ENCODE measurements at places on chromosomes 6 and 20.

DNA sequence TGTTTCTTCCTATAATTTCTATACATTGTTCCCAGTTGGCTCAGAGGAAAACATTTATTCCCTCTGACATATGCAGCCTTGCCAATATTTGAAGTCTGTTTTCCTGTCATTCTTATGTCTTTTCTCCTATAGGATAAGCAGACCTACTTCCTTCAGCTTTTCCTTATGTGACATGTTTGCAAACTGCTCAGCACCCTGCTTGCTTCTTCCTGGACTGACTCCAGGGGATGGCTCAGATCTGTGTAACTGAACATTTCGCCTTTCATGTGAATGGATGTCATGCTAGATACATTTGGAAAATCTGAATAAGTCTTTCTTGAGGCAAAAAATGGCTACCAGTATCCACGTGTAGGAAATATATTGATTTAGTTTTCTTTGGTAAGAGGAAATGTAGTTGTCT, 113.2 kb downstream of the CARMIL1 start:
- no peak for DNase-seq

DNA sequence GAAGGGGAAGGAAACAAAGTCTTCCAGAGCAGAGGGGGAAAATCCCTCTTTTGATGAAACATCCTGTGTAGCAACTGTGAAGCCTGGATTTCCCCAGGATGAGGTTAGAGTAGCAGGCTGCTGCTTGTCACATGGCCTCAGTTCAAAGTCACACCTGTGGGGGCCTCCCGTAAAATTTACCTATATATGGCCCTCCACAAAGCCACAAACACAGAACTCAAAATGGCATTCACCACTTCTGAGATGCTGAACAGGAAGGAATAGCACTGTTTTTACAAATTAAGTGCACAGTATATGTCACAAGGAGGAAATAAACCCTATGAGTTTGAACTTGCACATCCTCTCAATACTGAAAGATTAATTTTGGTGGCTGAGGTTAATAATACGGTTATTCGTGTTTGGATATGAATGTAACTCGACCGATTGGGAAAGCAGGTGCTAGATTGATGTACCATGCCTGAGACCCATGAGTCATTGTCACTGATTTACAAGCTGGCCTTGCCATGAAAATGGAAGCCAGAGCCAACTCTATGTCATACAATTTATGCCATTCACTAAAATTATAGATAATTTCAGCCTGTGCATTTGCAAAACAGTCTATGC, 70.6 kb downstream of the SGK1 start:
- peak; percentile 94 for DNase-seq

DNA sequence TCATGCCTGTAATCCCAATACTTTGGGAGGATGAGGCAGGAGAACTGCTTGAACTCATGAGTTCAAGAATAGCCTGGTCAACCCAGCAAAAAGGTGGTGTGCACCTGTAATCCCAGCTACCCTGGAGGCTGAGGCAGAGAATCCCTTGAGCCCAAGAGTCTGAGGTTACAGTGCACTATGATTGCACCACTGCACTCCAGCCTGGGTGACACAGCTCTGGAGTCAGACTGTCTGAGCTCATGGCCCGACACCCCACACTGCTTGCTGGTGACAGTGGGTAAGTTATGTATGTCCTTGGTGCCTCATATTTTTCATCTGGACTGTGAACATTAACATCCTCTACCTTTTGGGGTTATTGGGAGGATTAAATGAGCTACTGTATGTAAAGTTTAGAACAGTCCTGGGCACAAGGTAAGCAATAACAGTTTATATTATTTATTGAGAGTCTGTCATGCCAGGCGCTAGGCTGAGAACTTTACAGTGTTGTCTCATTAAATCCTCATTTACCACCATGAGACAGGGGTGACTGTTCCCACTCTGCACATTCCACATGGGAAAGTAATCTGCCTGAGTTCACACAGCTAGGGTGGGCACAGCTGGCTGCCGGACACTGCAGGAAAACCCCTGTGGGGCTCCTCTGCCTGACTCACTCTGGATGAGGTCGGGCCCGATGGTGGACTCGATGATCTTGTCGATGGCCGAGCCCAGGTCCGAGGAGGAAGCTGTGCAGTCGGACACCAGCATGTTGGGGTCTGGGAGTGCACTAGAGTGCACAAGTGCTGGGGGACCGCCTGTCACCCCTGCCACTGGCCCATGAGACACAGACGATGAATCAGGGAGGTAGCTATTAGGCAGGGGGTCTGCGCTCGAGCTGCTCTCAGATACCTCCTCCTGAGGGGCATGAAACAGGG, 2.9 kb downstream of the ZNF335 start:
- DNase-seq, result no peak

GRCh38 chr6:144155529-144155928, 5.2 kb downstream of the STX11 start:
- DNase-seq, result no peak

- DNase-seq, result no peak
Measured at GRCh38 chr6:38637756-38638155, 2.0 kb downstream of the BTBD9 start.

GRCh38 chr6:17152703-17153102, 50.9 kb downstream of the STMND1 start:
- no peak for DNase-seq

DNA sequence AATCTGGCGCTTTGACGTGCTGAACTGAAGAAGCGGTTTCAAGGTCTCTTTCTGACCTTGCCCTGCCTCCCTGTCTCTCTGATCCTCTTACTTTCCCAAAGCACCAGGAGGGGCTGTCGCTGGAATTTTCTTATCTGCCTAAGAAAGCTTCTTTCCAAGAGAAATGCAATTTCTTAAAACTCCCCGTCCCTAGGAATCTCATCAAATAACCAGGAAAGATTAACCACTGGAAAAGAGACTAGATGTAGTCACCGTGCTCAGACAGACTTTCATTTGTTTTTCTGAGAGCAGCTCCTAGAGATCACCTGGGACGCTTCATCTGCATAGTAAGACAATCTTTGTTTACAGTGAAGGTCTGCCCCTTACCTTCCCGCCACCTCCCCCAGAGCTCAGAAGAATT, 38.6 kb downstream of the PDYN start:
- DNase-seq, result no peak

- no peak for DNase-seq
Measured at GRCh38 chr20:60210779-60211617, 252.8 kb downstream of the CDH26 start.

DNA sequence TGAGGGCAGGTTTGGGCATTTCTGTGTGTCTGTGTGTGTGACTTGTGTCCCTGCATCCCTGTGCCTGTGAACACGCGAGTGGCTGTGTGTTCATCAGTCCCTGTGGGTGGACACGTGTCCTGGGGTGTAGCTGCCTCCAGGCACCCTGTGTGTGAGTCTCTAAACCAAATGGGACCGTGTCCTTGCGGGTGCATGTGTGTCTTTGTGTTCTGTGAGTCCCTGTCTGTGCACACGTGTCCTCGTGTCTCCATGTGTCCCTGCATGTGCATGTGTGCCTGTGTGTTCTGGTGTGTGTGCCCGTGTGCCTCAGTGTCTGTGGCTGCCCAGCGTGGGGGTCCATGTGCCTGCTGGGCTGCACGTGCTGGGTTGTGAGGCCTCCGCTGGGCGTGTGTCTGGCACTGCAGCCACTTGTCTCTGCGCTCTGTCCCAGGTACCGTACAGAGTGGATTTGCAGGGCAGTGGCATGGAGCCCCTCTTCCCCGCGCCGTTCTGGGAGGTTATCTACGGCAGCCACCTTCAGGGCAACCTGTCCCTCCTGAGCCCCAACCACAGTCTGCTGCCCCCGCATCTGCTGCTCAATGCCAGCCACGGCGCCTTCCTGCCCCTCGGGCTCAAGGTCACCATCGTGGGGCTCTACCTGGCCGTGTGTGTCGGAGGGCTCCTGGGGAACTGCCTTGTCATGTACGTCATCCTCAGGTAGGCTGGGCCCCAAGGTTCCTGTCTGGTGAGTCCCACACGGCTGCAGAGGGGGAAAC, 8.2 kb upstream of the LKAAEAR1 start:
- no peak for DNase-seq

GRCh38 chr6:116390581-116390980, 19.8 kb downstream of the DSE start:
- no peak for DNase-seq

DNA sequence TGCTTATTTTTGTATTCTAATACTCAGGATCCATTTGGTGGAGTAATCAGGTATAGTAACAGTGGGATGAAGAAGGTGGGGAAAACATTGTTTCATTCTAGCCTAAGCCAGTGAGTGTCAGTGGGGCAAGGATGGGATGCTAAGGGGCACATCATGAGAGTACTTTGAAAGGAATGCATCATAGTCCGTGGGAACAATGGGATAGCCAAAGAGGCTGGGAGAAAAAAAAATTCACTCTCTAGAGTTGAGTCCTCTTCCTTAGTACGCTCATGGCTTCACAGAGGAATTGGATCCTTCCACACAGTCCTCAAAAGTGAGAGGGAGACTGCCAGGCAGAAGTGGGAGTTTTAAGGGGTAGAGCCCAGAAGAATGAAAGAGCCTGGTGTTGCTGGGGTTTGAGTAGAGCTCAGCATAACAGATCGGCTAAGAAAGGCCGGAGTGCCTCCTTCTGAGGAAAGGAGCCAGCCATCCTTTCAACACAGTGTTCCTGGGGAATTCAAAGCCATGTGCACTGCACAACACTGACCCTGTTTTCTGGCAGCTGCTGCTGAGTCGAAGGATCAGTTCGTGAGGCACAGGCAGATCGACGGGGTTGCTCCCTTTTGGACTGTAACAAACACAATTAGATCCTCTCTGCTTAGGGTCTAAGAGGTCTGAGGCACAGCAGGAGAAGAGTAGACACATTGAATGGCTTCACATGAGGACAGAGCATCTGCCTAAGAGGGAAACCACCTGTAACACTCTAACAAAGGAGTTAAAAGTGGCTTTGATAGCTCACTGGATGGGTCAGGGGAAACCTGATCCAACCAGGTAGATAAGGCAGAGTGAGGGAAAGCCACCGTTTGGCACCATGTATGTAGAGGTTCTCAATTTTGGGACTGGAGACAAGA, 61.2 kb downstream of the ELOVL5 start:
- DNase-seq, result no peak

- DNase-seq, result no peak
Measured at GRCh38 chr6:100062621-100063020, 68.6 kb upstream of the MCHR2 start.

- DNase-seq, result no peak
Measured at GRCh38 chr6:142542704-142543233, 241.0 kb downstream of the ADGRG6 start.

DNA sequence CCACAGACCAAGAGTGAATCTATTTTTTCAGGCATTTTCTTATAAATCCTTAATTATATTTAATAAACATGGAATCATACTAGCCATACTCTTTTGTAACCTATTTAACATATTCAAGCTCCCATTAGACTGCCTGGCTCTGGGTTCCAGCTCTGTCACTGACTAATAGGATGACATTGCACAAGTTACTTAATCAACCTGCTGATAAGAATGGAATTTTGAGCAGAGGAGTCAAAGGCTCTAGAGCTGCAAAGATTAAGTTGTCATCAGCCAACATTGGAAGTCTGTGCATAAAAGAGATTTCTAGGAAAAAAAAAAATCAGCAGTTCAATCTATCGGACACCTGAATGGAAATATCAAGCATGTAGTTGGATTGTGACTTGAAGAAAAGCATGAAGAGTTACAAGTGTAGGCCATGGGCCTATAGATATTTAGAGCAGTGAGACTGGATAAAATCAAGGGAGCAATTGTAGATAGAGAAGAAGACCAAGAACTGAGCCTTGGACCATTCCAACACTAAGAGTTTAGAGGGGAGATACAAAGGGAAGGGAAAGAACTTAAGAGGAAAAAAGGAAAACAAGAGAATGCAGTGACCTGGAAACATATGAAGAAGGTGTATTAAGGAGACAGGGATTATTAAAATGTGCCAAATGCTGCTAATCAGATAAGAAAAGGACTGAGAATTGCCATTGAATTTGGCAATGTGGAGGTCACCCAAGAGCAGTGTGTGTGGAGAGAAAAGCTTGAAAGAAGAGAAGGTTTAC, 11.0 kb upstream of the HINT3 start:
- no peak for DNase-seq

GRCh38 chr20:63224412-63225081, 8.6 kb upstream of the YTHDF1 start:
- DNase-seq, result no peak

DNA sequence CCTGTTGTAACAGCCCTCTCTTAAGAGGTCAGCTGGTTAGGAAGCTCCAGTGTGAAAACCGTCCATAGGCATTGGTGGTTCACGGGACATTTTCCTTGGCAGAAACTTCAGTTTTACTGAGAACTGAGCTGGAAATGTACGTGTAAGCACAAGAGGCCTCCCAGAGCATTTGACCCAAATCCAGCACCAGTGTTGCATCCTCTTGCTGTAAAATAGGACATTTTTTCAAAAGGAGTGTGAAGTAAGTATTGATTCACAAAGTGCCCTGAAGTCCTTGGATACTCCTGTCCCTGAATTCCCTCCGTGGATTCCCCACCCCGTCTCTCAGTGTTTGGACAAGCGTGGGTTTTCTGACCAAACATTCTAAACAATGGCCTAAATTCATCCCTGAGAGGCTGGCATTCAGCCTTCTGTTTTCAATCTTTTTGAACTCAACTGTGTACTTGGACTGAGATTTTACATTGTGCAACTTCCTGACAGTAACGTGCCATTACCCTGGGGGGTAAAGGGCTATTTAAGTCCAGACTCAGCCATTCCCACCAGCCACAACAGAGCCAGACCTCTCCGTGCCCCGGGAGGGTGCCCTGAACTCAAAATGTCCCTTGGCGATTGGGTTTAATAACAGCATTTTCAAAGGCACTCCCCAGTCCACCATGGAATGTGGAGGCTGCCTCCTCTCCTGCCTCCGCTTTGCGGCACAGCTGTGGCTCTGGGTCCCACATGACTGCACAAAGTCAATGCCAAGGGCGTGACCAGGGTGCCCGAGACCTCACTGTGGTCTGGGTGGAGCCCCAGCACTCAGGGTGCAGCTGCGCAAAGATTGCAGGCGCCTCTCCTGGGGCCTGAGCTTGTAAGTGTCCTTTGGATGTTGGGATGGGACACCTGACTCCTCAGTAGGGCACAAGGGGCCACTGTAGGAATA, 92.7 kb upstream of the AFDN start:
- no peak for DNase-seq

- no peak for DNase-seq
Measured at GRCh38 chr6:119348096-119348747, 1.3 kb downstream of the MAN1A1 start.

- no peak for DNase-seq
Measured at GRCh38 chr20:46291401-46291800, 16.9 kb downstream of the CDH22 start.

- DNase-seq, result no peak
Measured at GRCh38 chr6:72182337-72183246, 296.2 kb downstream of the RIMS1 start.

GRCh38 chr6:157246048-157246630, 77.2 kb downstream of the TMEM242 start:
- no peak for DNase-seq

Data from stimulated activated naive CD4-positive, alpha-beta T cell (primary cell).